ENCODE measurements at places on chromosomes 5 and 9.

- peak; percentile 27 for DNase-seq
These were observed 129.1 kb downstream of the KCNIP1 start for GRCh38 chr5:170632985-170633234.

DNA sequence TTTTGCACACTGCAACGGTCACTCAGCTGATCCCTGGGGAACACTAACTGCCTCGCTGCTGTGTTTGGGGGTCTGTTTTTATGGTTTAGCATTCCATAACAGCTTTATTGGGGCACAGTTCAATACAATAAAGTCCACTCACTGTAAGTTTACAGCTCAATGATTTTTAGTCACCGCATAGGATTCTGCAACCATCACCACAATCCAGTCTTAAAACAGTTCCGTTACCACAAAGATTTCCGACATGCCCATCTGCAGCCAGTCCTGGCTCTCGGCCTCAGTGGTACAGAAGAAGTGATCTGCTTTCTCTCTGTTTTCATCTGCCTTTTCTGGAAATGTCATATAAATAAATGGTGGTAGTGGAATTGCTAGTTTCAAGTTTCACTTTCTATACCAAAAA, 23.6 kb downstream of the OR2V2 start:
- no peak for DNase-seq

- no peak for DNase-seq
These were observed 225.3 kb downstream of the AGTPBP1 start for GRCh38 chr9:85516455-85516854.

DNA sequence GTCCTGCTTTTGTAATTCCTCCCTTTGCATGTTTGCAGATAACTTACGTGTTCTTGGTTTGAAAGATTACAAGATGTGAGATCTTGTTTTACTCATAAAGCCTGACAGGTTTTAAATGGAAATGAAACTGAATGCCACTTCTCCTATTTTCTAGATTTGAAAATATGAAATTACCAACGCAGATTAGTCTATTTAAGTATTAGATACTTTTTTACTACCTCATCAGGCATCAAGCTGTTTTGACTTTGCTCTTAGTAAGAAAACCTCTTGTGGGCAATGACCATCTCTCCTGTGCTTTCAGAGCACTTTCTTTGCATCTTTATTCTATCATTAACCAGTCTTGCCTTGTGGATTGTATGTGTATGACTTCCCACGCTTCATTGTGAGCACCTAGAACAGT, 3.5 kb downstream of the DMXL1 start:
- DNase-seq: peak; percentile 23

DNA sequence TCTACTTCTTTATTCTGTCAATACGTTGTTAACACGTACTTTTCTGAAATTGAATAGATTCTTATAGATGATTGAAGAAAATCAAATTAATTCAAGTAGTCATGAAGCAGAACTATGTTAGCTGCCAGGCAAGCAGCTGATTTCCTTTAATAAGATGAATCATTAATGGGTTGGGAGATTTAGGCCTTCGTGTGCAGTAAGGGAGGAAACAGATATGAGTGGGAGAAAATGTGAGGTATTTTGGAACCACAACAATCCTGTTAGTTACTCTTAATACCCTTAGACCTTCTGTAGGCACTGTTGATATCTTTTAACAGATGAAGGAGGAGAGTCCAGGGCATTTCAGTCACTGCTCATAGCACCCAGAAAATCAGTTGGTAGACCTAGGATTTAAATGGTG, 121.0 kb downstream of the AOPEP start:
- no peak for DNase-seq

- DNase-seq: no peak
These were observed 49.5 kb upstream of the RETREG1 start for GRCh38 chr5:16666130-16666882.

- DNase-seq: peak; percentile 89
These were observed 3.0 kb upstream of the FAM13B start for GRCh38 chr5:138035605-138036537.

- no peak for DNase-seq
These were observed 640.0 kb downstream of the RAB3C start for GRCh38 chr5:59222687-59223511.

GRCh38 chr9:90697808-90698207, 55.2 kb upstream of the DIRAS2 start:
- DNase-seq: no peak

Data from MM.1S (cell line).